Effector memory CD4-positive, alpha-beta T cell (primary cell): ENCODE measurements at places on chromosomes 13 and 19.

DNA sequence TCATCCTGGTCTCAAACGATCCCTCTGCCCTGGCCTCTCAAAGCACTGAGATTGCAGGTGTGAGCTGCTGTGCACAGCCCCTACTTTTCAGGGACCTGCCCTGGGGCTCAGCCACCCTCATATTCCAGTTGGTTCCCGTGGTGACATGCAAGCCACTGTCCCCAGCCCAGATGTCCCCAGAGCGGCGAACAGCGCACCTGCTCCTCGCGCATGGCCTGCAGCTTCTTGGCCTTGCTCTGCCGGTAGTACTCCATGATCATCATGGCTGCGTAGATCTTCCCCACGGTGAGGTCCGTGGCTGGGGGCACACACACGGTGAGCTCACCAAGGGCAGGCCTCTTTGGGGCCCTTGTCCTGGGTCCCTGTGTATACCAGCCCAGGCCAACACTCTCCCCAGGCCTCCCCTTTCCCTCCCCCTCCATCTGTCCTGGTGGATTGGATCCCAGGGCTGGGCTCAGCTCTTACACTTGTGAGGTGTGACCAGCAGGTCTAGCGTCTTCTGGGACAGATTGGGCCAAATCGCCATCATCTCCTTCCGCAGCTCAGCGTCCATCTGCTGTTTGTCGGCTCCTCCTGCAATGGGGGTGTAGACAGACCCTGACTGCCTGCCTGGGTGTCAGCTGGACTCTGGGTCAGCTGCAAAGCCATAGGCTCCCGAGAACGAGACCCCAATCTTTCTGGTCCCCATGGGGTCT, 64.0 kb downstream of the IER2 start:
- DNase-seq, result no peak

DNA sequence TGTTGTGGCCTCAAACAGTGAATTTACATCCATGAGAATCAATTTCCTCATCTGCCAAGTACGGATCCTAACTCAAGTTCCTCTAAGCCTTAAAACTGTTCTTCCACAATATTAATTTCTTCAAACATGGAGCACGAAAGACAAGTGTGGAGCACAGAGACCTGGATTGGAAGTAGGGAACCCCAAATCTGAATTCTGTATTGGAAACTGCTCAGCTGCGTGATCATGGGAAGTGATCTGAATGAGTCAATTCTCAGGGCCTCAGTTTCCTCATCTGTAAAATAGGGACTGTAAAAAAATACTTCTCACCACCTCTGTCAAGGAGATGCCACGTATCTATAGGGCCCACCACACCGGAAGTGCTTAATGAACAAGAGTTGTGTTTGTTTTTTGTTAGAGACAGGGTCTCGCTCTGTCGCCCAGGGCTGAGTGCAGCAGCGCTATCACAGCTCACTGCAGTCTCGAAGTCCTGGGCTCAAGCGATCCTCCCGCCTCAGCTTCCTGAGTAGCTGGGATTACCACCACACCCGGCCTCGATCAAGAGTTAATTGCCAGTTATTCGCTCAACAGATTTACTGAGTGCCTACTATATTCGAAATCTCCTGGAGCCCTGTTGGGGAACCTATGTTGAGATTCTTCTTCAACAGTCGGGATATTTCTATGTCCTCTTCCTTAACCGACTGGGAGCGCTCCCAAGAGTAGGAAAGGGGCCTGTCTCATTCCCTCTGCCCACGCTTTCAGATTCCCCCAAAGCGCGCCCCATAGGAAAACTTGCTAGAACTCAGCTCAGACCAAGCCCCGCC, 1.6 kb downstream of the SERTAD3 start:
- DNase-seq, result no peak

GRCh38 chr13:44848920-44849676, 140.2 kb downstream of the NUFIP1 start:
- DNase-seq, result no peak

DNA sequence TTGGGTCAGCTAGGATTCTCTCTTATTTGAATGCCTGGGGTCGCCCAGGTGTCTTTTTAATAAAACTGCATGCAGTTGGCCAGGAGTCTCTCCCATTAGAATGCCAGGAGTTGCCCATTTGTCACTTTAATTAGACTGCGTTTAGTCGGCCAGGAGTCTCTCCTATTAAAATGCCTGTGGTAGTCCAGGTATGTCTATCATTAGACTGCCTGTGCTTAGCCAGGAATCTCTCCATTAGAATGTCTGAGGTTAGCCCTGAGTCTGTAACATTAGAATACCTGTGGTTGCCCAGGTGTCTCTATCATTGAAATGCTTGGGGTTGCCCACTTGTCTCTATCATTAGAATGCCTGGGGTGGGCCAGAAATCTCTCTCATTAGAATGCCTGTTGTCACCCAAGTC, 1470.9 kb downstream of the UQCRFS1 start:
- DNase-seq, result no peak

DNA sequence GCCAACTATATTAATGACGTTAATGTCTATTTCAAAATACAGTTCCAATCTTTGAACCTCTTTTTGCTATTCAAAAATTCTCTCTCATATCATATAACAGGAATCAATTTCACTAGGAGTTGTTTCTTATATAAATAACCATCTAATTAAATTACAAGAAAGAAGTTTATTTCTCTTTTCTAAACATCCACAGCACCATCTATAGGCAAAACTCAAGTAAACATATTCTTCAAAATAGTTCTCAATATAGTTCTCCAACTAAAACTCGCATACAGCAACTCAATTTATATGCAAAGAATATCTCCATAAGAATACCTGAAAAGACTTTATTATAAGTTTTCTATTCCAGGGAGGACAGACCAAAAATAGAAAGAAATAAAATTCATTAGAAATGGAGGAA, 65.6 kb downstream of the RBM26 start:
- DNase-seq, result no peak

GRCh38 chr19:1076046-1076386, 9.0 kb downstream of the ARHGAP45 start:
- DNase-seq, result no peak

- DNase-seq, result no peak
Observed at GRCh38 chr13:73440296-73440895, 381.6 kb downstream of the KLF5 start.

DNA sequence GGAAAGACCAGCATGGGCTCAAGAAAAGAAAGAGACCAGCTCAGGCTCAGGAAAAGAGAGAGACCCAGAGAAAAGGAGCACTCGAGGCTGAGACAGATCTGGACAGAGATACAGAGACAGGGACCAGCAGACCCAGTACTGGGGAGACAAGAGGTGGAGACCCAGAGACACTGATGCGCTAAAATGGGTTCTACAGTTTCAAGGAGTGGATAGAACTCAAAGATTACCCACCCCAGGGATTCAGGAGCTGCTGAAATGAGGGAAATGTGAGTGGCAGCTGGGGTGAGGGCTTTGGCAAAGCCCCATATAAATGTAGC, 609 bp upstream of the ZSCAN18 start:
- no peak for DNase-seq

DNA sequence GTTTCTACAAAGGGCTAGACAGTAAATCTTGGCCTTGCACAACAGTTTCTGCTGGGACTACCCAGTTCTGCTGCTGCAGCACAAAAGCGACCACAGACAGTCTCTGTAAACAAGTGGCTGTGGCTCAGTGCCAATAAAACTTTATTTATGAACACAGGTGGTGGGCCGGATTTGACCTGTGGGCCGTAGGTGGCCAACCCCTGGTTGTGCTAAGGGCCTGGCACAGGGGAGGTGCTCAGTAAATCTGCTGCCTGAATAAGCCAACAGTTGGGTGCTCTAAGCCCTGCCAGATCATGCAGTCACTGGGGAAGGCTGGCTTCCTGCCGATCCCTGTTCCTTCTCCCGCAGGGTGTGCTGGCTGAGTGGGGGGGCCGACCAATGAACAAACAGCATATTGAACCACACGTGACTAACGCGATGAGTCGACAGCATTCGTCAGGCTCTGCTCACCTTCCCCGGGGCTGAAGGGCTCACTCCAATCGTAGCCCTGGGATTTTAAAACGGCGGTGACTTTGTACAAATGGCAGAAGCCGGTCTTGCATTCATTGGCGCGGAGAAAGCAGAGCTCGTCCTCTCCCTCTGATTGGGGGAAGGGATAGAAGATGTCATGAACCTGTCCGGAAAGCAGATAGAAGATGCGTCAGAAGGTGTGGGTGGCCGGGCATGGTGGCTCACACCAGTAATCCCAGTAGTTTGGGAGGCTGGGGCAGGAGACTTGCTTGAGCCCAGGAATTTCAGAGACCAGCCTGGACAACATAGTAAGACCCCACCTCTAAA, 24.3 kb upstream of the MYDGF start:
- DNase-seq, result no peak

DNA sequence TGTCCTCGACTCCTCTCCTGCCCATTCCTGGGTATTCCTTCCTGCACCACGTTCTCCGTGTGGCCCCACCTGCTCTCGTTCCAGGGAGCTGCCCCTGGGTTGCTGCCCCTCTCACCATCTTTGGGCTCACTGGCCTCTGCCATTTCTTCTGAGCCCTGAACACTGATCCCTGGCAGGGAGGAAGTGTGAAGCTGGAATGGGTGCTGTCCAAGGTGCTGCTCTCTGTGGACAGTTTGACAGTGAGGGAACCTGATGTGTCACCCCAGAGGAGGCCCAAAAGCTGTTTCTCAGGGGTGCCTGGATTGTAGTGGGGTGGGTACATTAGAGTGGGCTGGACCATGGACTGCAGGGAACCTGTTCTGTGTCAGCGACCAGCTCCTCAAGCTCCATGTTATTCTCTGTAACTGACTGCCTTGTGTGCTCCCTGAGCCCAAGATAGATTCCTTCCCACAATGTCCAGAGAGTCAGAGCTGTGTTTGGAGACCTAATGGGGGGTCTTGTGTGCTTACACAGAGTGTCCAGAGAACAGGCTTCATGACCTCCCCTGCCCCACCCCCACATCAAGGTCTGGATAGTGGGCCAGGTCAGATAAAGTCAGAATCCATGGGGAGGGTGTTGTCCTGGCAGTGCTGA, 7.2 kb upstream of the CEACAM8 start:
- DNase-seq, result no peak

- no peak for DNase-seq
Observed at GRCh38 chr13:68940049-68940448, 1167.6 kb upstream of the ATXN8OS start.

DNA sequence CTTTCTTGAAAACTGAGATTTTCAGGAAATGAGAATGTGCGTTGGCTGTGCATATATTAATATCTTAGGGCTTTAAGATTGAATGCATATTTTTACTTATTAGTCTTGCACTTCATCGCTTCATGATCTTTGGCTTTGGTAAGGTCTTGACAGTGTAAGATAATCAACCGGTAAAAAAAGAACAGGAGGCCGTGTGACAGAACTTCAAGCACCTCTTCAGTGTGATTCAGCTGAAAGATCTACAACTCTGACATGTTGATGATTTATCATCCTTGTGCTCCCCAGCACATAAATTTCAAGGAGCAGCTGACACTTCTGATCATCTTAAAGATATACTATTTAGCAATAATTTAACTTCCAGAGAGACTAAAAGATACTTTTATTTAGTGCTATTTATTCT, 195.1 kb downstream of the HS6ST3 start:
- DNase-seq, result no peak

GRCh38 chr13:113171250-113172125, 13.0 kb downstream of the PROZ start:
- DNase-seq, result no peak

DNA sequence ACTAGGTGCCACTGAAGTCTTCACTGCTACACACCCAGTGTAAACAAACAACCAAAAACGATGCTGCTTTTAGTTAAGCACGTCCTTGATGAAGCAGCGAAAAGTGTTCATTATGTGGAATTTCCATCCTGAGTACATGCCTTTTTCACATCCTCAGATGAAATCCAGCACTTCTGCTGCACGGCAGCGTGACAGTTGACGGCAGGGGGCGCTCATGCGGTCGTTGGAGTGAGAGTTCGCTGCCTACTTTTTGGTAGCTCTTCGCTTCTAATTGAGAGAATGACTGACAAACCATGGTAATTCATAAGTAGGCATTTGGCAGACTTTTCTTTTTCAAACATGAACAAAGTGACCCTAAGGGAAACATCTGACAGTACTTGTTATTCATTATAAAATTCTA, 1124.9 kb downstream of the EFNB2 start:
- no peak for DNase-seq

DNA sequence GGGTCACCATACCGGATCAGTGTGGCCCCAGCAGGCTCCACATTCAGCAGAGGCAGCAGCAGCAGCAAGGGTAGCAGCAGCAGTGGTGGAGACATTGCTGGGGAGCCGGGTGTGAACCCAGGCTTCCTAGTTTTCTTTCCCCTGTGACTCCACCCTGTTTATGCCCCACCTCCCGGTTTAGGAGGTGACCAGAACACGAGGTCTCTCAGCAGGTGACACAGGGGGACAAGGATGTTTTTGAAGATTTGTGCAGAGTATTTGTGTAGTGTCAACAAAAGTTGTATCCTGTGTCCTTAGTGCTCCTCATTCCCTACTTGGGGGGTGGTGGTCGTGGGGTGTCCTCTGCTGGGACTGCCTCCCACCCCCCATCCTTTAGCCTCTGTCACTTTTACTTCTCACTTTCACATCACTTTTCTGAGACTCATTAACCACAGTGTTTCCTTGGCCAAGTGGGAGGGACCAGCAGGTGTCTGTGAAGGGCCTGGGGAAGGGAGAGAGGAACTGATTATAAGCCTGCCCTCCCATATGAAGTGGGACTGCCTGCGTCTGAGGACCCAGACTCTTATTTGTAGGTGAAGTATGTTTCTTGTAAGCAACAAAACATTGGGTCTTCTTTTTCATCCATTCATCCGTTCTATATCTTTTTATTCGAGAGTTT, 15.6 kb upstream of the KCNC3 start:
- no peak for DNase-seq

DNA sequence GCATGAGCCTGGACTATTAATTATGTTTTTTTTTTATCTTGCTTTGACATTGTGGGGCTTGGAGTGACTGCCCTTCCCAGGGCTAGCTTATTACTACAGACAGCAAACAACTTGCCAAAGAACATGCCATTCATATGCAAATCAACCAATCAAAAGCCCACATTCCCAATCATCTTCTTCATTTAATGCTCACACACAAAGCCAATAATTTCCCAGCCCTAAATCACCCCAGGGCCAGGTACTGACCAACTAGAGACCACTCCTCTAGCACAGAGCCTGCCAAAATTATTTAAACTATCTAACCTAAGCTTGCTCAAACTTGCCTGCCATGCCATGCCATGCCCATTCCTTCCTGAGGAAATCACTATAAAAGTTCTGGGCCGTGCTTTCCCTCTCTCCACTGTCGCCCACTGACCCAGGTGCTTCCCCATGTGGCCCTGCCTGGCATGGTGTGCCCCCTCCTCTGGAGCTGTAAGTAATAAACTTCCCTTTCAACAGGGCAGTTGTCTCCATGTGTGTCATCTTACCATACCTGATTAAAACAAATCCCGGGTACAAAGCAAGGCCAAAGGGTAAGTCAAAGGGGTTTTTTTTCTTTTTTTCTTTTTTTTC, 15.7 kb downstream of the PBX4 start:
- no peak for DNase-seq

GRCh38 chr13:33797622-33798021, 20.3 kb upstream of the RFC3 start:
- DNase-seq, result no peak

DNA sequence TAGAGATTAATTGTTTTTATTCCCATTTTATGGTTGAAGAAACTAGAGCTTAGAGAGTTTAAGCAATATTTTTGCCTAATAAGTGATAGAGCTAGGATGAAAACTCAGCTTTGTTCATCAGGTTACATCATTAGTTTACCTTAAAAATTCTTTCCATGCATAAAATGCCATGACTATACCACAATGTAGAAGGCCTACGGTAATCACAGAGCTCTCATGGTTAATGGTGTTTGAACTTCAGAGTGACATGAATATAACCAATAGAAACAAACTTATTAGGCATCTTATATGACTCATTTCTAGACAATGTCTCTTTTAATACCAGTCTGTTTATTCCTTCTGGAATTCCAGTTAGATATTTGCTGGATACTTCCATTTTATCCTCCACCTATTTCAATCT, 78.5 kb downstream of the FGF9 start:
- DNase-seq, result no peak
